Activated CD8-positive, alpha-beta memory T cell treated with anti-CD3 and anti-CD28 coated beads, Interleukin-2, amount 10 ng/mL, durations not matched to agents 7 days and 5 days (primary cell): ENCODE measurements at places on chromosomes 1 and 21. TPM values are rescaled to one million over a fixed set of nuclear protein-coding genes. Genes with fewer than 3 reads are reported as not detected.

NLRP3 gene
- 0.44 TPM for total RNA-seq

GRCh38 chr1:28886731-28887418, 27.5 kb upstream of the EPB41 start:
- DNase-seq, result peak; percentile 92
- peak overlapping the region; percentile 84 for H3K4me3 ChIP-seq
- no peaks in the 10 kb centered on the region for H3K36me3 ChIP-seq
- peaks cover 52% of the 10 kb centered on the region for H3K4me1 ChIP-seq

CCDC181 gene
- not detected for total RNA-seq

LCE2B gene
- total RNA-seq, result not detected

SIM2 gene
- total RNA-seq, result not detected

IGSF8 gene
- 30.9 TPM for total RNA-seq

GRCh38 chr1:147389532-147390184, 147.2 kb downstream of the CHD1L start:
- no peaks in the 10 kb centered on the region for H3K4me1 ChIP-seq
- no peak overlapping the region for H3K4me3 ChIP-seq
- peaks cover 26% of the 10 kb centered on the region for H3K27me3 ChIP-seq
- no peaks in the 10 kb centered on the region for H3K36me3 ChIP-seq

ITLN2 gene
- total RNA-seq, result not detected

DNA sequence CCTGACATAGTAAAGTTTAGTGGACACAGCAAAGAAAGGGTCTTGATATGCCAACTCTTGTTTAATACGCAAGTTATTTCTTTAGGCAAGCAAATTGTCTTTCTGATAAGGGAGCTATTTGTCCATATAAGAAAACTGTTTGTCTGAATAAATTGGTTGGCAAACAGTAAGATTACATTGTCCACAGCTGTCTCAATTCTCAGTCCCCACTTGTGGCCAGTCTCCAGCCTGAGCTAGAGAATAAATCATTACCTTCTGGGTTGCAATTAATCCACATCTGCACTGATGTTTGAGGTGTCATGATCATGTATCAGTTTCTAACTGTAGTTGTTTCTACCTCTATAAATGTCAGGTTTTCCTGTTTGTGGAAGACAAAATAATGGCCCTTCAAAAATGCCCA, 60.0 kb upstream of the TNR start:
- DNase-seq, result no peak
- no peak overlapping the region for H3K4me3 ChIP-seq
- no peaks in the 10 kb centered on the region for H3K4me1 ChIP-seq
- no peaks in the 10 kb centered on the region for H3K27me3 ChIP-seq
- no peaks in the 10 kb centered on the region for H3K36me3 ChIP-seq
- no peak overlapping the region for H3K27ac ChIP-seq

TACSTD2 gene
- total RNA-seq, result not detected

CHD5 gene
- 1.1 TPM for total RNA-seq

GRCh38 chr1:1539310-1540089, 924 bp downstream of the TMEM240 start:
- no peak for DNase-seq
- H3K27ac ChIP-seq, result no peak overlapping the region
- H3K27me3 ChIP-seq, result no peaks in the 10 kb centered on the region
- no peak overlapping the region for H3K4me3 ChIP-seq
- no peaks in the 10 kb centered on the region for H3K4me1 ChIP-seq

S100A6 gene
- total RNA-seq, result 386 TPM
